Iris pigment epithelial cell (primary cell): ENCODE measurements at places on chromosomes 7 and 10.

DNA sequence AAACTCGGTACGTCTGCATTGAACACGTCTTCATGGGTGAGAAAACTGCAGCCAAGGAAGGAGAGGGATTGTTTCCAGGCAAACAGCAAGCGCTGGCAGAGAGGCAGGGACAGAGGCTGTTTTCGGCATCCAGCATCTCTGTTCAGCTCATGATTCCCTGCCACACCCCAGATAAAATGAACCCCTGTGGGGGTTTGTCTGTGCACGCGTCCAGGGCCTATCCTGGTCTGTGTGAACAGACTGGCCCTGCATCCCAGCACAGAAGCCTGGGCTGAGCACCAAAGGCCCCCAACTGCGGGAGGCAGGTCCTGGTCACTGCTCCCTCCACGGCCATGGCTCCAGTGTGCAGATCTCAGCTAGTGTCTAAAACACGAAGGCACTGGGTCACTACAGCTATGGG is 83.3 kb upstream of the FAM20C start:
- DNase-seq = no peak

GRCh38 chr7:73888959-73889358 is 28.0 kb downstream of the TMEM270 start:
- DNase-seq = no peak

DNA sequence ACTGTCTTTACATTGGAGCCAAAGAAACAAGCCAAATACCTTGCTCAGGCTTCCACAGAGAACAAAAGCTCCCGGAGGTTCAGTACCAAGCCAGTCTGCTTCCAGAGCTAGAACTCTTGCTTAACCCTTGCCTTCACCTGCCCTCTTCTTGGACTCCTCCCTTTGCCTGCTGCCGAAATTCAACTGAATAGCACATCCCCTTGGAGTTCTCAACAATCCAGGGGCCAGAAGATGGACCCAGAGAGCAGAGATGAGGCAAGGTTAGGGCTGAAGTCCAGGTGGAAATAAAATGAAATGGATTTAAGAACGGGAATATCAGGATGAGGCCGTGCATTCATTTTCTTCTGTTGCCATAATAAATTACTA is 876 bp upstream of the PIK3AP1 start:
- DNase-seq = no peak

DNA sequence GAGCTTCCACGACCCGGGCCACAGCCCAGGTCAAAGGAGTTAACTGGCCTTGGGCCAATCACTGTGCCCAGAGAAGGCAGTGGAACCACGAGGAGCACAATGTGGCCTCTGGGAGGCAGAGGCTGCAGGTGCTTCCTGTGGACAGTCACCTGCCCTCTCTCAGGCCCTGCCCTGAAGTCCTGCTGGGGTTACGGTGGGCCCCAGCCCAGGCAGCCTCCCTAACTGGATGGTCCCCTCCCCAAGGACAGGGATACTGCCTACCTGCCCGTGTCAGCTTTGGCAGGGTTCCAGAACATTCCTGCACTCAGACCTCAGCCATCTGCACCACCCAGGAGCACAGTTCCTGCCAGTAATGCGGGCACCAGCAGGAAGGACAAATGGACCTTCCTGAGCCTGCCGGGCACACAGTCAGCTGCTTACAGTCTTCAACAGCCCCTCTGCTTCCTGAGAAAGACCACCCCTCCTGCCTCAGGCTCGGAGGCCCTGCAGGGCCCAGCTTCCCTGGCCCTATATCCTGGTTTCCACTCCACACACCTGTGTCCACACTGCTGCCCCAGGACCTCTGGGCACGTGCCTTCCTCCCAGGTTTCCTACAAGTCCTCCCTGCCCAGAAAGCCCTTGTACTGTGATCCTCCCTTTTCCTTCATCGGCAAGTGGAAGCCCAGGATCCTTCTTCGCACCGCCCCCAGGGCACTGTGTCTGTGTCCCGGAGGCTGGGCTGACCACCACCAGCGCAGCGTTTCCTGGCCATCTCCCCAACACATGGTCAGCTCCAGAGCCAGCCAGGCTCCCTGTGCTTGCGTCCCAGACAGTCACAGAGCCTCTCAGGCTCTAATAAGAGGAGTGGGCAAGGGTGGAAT is 23.3 kb downstream of the WDR86 start:
- no peak for DNase-seq

DNA sequence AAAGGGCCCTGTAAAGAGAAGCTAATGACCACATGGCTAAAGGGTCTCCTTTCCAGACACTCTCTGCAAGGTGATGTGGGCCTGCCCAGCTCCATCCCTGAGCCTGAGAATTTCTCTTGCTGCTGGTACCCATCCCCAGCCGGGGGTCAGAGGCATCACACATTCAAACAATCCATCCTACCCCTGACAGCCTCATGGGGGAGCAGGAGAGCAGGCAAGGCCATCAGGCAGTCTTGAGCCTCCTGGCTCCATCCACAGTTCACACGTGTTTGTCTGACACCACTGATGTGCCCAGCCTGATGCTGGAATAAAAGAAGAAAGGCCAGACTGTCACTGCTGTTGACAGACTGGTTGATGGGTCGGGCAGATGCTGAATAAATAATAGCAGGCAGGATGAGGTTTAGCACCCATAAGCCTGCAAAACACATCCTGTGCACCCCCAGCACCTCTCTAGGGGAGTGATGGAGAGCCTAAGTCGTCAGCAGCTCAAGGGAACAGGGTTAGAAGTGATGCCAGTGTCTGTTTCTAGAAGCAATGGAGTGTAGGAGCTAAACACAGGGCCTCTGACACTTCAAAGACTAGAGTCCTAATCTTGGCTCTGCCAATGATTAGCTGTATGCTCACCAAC is 43.5 kb downstream of the TLL2 start:
- DNase-seq = peak; percentile 57

DNA sequence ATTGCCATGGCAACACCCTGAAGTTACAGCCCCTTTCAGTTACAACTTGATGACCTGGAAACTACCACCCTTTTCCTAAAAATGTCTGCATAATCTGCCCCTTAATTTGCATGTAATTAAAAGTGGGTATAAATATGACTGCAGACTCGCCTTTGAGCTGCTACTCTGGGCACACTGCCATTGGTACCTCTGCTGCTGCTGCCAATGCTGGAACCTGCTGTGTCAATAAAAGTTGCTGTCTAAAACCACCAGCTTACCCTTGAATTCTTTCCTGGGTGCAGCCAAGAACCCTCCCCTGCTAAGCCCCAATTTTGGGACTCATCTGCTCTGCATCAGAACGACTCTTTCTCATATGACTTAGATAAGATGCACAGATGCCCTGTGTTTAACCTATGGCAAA is 10.2 kb upstream of the FRA10AC1 start:
- DNase-seq = no peak

DNA sequence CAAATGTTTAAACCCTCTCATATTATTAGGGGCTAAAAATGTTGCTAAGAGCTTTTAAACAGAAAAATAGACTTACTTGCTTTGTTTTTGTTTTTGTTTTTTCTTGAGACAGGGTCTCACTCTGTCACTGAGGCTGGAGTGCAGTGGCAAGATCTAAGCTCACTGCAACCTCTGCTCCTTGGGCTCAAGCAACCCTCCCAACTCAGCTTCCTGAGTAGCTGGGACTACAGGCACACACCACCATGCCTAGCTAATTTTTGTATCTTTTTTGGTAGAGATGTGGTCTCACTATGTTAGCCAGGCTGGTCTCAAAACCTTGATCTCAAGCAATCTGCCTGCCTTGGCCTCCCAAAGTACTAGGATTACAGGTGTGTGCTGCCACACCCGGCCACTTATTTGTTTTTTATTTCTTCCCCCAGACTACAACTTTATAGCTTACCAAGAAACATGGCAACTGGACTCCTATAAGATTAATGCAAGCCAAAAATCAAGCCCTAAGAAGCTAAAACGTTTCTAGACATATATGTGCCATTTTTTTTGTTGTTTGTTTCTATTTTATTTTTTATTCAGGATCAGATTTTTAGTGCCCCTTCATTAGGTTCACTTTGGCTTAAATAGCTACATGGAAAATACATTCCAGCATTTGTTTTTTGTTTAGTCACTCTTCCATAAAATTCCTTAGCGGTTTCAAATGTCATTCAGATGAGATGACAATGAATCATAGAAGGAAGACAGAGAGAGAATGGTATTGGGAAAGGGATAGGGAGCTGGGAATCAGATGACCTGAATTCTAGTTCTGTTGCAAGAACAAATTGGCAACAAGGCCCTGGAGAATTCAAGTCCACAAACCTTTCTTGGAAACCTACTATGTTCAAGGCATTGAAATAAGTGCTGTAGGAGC is 163.4 kb upstream of the MKLN1 start:
- peak; percentile 79 for DNase-seq

DNA sequence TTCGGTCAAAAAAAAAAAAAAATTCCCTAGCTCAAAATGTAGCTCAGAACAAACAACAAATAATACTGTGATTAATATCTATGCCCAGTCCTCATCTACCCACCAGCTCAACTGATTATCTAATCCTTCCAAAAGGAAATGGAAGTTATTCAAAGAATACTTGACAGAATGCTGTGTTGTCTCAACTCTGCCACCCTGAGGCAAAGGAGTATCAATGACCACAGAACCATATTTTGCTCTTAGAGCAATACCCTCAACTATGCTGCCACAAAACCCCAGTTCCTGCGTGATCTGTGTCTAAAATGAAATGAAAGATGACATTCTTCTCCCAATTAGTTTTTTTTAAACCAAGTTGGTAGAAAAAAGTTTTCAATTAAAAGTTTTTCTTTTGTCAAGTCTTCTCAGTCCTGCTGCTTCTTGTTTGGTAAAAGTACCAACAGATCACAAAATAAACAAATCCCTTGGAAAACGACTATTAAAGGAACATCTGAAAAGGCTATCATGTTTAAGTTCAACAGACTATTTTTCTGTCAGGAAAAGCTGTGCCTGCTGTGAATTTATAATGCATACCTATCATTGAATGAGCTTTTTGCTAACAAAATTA is 21.6 kb downstream of the RBM28 start:
- peak; percentile 64 for DNase-seq

GRCh38 chr10:47378606-47379444 is 5.3 kb downstream of the ZNF488 start:
- DNase-seq = no peak
